ENCODE measurements at places on chromosomes 7 and 10. TPM values are rescaled to one million over a fixed set of nuclear protein-coding genes. Genes with fewer than 3 reads are reported as not detected.

CUBN gene
- 4.2 TPM for total RNA-seq

NANOS1 gene
- 0.60 TPM for total RNA-seq

AFAP1L2 gene
- under 0.01 TPM for total RNA-seq

DNA sequence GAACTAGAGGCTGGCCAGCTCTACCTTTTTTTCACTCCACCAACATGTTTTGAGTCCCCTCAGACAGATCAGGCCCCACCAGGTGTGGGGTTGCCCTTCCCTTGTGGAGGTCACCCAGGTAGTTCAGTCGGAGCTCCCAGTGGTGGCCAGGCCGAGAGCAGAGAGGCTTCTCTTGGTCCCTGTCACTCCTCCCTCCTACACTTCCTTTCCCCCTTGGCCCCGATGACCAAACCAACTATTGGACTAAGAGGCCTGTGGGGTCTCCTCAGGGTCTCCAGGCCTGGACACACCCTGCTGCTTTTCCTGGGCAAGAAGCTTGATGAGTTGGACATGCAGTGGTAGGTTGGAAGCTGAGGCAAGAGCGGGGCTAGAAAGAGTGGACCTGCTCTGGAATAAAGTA is 174.8 kb downstream of the ZNF248 start:
- DNase-seq = no peak

- DNase-seq = no peak
These were observed 63.2 kb upstream of the AMPH start for GRCh38 chr7:38694326-38694725.

DNA sequence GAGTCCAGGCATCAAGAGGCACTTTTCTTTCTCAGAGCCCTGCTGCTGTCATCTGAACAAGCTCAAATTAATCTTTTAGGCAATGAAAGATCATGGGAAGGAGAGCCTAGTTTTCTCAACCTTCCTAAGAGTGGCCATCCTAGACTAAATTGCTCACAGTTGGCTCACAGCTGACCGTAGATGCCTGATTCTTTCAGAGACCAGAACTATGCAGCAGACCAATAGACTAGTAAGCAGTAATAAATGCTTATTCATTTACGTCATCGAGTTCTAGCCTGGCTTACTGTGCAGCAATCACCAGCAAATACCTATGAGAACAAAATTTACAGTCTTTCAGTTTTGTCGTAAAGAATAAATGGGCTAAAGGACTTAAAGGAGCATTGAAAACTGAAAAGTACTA is 602.9 kb upstream of the GHITM start:
- no peak for DNase-seq

GRCh38 chr10:46226900-46227558 is 59.8 kb upstream of the ANTXRL start:
- no peak for DNase-seq

DNA sequence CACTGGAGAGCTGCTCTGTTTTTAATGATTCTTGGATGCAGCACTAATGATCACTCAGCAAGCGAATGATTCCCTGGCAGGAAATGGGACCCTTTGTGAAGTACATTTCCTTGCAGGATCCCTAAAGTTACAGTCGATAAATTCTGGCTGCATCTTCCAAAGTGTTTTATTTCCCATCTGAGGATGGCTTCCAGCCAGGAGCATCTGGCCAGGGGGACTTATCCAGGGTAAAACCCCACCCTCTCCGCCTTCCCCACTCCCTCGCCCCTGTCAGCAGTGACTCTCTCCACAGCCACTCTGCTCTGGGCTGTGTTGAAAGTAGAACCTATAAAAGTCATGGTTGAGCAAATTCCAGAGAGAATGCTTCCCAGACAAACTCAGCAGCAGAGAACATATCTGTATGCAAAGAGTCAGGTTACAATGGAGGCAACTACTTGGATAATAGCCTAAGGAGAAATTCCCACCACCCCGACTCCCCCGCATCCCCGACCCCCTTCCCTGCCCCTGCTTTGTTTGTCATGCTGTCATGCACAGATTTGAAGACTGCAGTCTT is 111.0 kb upstream of the ANLN start:
- DNase-seq = no peak

DNA sequence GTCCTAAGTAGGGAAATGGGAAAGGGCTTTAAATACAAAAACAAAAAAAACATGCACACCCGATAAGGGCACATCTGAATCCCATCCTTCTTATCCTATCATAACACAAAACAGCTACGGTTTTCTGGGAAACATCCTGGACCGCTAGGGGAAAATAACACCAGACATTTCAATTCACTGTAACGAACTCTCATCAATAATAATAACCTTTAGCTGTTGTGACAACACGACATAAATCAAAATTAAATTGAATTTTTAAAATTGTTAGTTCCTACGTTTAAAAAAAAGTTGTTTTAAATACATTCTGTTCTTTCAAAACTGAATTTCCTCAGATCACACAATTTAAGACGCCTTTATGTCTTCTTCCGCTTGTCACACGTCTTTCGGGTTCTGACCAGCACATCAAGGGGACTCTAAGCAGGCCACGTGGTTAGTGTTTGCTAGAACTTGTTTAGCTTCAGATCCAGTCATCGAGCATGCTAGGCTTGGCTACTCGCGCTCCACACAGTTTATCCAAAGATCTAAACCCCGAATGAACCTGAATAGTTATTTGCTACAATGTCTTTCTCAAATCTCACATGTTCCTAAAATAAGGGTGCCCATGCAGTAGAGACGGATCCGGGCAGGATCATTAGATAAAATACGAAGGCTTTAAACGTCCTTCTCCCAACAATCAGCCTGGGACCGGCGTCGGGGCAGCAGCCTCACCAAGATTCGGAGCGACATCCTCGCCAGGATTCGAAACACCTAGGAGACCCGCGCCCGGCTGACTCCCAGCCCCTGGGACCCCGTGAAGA is 839 bp downstream of the IKZF5 start:
- peak; percentile 74 for DNase-seq

- DNase-seq = no peak
These were observed 155.9 kb downstream of the SH2D4B start for GRCh38 chr10:80693565-80693964.
